ENCODE measurements at places on chromosomes 7 and 10.

DNA sequence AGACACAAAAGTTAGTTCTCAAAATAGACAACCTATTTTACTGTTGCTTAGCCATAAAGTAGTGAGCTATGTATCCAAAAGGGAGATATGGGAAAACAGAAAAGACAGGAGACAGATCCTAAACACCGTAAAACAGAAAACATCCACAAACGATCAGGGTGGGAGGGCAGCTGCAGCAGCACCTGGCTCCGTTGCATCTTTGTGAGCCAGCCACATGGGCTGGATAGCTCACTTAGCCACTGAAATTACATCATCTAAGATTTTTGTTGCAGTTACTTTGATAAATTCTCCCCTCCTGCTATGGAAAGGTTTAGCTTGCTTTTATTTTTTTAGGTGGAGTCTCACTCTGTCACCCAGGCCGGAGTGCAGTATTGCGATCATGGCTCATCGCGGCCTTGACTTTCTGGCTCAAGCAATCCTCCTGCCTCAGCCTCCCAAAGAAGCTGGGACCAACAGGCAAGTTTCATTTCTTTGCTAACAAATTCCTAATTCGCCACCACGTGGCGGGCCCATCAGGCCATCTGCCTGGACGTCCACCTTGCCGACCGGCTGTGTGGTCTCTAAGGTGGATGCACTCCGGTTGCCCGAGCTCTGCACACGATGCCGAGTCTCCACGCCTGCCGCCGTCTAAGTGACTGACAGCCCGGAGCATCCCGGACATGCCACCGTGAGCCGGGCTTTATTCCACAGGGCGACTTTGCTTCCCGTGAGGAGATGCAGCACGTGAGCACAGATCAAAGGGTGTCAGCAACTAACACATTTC is 159.8 kb downstream of the DIP2C start:
- no peak for DNase-seq

DNA sequence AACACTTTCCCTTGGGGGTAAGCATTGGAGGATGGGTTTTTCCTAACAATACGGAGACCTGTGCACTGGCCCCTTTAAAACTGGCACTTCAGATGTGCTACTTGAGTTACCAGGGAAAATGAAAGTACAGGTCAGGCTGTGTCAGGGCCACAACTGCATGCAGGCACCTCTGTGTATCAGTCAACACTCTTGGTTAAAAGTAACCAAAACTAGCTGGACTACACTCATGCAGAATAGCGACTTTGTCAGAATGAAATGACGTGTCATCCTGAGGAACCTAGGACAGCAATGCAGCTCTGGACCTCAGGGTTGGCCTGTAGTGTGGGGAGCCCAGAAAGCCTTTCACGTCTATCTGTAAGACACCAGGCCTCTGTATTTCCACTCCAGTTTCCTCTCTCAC is 33.8 kb upstream of the SMKR1 start:
- DNase-seq: no peak

GRCh38 chr10:63247771-63248170 is 114.6 kb downstream of the NRBF2 start:
- no peak for DNase-seq

GRCh38 chr7:1368184-1368681 is 91.0 kb downstream of the MICALL2 start:
- DNase-seq: no peak

DNA sequence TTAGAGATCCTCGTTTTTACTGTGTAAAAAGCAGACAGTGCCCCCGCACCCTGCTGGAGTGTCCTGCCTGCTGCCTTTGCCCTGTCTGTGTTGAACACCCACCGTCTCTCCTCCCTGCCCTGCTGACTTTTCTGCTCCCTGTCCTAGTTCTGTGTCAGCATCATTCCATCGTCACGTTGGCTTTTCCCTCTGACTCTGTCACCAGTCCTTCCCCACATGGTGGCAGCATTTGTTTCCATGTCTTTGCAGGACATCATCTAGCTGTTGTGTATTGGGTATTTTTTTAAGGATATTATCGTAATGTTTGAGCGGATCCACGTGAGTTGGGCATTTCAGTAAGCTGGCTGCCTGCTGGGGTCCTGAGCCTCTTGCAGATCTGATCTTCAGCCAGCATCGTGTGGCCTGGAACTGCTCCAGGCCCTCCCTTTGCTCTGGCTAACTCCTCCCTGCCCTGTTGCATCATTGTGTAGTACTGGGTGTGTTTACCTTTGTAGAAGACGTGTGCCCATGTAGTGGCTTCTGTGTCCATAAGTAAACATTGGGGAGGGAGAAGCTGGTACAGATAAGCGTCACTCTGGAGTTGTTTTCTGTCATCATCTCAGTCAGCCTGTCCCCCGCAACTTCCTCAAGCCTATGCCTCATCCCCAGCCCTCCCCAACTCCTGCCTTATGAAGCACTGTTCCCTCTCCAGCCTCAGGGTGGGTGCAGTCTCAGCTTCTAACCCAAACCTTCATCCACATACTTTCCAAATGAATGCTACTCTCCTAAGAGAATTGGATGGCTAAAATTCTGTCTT is 44.3 kb downstream of the TRRAP start:
- DNase-seq: no peak

DNA sequence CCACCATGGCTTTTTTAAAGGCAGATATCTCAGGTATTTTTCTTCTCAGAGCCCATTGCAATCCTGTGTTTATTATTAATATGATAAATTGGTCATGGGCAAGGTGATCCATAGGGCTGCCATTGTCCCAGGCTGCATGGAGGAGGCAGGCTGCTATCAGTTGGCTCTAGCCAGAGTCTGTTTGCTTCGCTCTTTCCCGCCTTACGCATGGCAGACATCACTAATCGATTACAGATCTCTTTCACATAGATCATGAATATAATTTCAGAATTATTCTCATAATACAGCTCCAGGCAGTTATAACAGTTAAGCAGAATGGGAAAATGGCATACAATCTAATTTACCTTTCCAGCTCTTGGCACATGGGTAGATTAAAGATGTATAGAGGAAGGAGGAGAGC is 30.4 kb upstream of the HABP2 start:
- DNase-seq: no peak

DNA sequence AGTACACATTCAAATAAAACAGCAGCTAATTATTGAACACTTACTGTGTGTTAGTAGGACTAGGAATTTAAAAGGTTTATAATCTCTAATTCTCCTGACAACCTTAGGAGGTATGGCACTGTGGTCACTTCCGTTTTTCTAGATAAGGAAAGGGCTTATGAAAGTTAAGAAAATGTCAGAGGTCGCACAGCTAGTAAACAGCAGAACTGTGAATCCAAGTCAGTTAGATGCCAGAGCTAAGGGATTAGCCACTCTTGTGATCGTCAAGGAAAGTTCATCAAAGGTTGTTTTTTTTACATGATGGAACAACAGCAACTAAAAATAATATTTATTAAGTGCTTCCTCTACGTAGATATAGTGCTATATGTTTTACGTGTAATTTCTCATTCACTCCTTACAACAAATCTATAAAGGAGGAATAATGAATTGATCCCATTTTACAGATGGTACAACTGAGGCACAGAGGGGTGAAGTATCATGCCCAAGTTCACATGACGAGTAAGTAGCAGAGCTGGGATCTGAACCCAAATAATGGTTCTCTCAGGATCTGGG is 84.9 kb downstream of the NAMPT start:
- no peak for DNase-seq

GRCh38 chr10:29608062-29608461 is 26.7 kb downstream of the SVIL start:
- DNase-seq: no peak

DNA sequence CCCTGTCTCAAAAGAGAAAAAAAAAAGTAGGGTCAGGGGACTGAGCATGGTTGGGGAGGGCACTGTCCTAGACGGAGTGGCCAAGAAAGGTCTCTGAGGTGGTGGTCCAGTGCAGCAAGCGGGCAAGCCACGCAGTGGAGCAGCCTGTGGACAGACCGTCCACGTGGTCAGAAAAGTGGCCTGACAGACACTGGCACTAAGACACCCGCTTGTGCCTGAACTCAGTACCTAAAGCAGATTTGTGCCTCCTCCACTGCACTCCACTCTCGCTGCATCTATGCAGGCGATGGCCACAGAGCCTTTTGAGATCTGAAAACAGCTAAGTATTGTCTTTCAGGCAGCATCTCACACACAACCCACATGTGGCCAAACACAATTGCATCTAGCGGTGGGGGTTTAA is 8.8 kb downstream of the ASB10 start:
- no peak for DNase-seq

DNA sequence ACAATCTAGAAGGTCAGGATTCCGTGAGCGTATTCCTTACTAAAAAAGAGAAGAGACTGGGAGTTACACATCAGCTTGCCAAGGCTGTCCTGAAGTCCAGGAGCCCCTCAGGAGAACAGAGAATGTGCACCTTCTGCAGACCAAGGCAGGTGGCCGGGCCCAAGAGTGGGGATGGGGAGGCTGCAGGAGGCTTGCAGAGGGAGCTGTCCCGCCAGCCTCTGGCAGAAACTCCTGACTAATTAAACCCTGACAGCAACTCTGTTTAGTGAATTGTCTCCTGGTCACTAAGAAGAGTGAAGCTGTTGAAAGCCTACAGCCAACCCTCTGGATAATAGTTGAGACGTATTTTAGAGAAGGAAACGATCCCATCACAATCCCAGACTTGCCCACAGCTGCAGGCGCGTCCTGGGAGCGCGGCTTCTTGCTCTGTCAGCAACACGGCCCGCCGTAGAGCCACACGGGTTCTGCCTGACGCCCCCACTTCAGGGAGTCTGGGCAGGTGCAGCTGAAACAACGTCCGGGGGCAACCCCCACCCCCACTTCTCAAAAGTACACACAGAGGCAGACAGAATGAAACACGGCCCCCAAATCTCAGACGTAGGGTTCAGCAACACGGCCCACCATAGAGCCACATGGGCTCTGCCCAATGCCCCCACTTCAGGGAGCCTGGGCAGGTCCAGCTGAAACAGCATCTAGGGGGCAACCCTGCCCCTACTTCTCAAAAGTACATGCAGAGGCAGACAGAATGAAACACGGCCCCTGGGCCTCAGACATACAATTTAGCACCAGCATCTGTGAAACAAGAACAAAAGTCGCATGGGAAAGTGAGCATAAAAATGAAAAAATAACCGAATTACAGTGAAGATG is 45.2 kb downstream of the DIP2C start:
- no peak for DNase-seq

DNA sequence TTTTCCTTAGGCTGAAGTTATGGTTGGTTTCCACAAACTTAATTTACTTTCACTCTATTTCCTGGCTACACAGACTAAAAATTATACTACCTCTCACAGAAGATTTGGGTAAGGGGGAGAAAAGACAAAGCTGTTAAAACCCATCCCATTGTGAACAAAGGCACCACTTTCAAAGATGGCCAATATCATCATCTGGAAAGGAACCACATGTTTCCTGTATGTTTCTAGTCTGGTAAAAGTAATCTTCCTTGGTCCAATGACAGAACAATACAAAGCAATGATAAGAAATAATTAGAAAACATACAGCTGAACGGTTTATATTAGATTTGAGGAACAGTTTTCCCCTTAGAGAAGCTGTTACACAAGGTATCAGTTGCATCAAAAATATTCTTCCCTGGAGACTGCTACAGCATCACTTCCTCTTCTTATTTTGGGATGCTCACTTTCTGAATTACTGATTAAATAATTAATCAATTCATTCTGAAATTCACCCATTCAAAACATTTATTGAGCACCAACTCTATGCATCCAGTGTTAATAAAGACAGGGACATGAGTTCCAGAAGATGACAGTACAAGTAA is 8.5 kb upstream of the SFR1 start:
- no peak for DNase-seq

- no peak for DNase-seq
Observed at GRCh38 chr7:123431075-123431614, 103.2 kb downstream of the IQUB start.

GRCh38 chr10:15744217-15744865 is 24.6 kb upstream of the ITGA8 start:
- DNase-seq: no peak

- DNase-seq: peak; percentile 33
Observed at GRCh38 chr7:128880791-128881457, 18.3 kb downstream of the ATP6V1F start.

Data from CD8-positive, alpha-beta memory T cell (primary cell).